Progenitor cell of endocrine pancreas (in vitro differentiated cells): ENCODE measurements at places on chromosomes 2 and 18. TPM values are rescaled to one million over a fixed set of nuclear protein-coding genes. Genes with fewer than 3 reads are reported as not detected.

Gene KCNJ13
- 0.89 and 1.0 TPM in 2 replicates for total RNA-seq

Gene MPV17
- 56.0 and 60.4 TPM in 2 replicates for total RNA-seq

- DNase-seq = no peak
Observed at GRCh38 chr2:239187464-239188253, 213.2 kb downstream of the HDAC4 start.

GRCh38 chr2:218238887-218239286, 21.9 kb downstream of the ARPC2 start:
- no peak for DNase-seq
